ENCODE measurements at places on chromosomes 5 and 9. TPM values are rescaled to one million over a fixed set of nuclear protein-coding genes. Genes with fewer than 3 reads are reported as not detected.

- no peaks in the 10 kb centered on the region for H3K36me3 ChIP-seq
- H3K4me3 ChIP-seq: no peak within 1 kb of the TSS
- H3K27ac ChIP-seq: no peak within 1 kb of the TSS
- no peaks in the 10 kb centered on the region for H3K4me1 ChIP-seq
- H3K27me3 ChIP-seq: peaks cover 91% of the 10 kb centered on the region
These were observed at the start of gene FAM163B for GRCh38 chr9:133609311-133610098. Gene FAM163B, minus strand, starts transcription at chr9:133609389. Its CDS starts 29,166 bp downstream, at chr9:133580223.

DNA sequence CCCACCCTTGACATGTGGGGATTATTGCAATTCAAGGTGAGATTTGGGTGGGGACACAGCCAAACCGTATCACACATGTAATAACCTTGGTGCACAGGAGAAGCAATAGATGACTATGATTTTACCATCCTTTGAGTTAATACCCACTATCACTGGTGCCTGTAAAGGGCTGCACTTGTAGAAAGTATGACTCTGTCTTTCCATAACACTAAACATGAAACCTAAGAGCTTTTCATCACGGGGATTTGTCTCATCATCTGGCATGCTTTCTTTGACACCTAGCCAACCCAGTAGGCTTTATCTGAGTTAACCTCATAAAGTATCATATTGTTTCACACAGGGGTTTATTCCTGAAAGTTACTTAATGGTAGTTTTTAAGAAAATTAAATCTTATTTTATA, 188.9 kb upstream of the TNC start:
- H3K27ac ChIP-seq: no peak overlapping the region
- DNase-seq: no peak
- no peaks in the 10 kb centered on the region for H3K27me3 ChIP-seq

- H3K27ac ChIP-seq: no peak overlapping the region
- H3K36me3 ChIP-seq: no peaks in the 10 kb centered on the region
- H3K4me3 ChIP-seq: no peak overlapping the region
These were observed 337.8 kb upstream of the PAPPA start for GRCh38 chr9:115815786-115816185.

Gene ESM1
- not detected for total RNA-seq

GRCh38 chr5:151254556-151254955, 1.6 kb downstream of the GM2A start:
- no peak overlapping the region for H3K4me3 ChIP-seq
- no peak overlapping the region for H3K27ac ChIP-seq
- no peak for DNase-seq
- H3K27me3 ChIP-seq: no peaks in the 10 kb centered on the region

Gene TYRP1
- total RNA-seq: not detected

Gene FBXW11
- 66.6 TPM for total RNA-seq

- DNase-seq: no peak
- no peaks in the 10 kb centered on the region for H3K4me1 ChIP-seq
- no peak within 1 kb of the TSS for H3K4me3 ChIP-seq
- H3K27me3 ChIP-seq: no peaks in the 10 kb centered on the region
- peak within 1 kb of the TSS; percentile 32 for H3K27ac ChIP-seq
These were observed at the start of gene ACTL7A for GRCh38 chr9:108861997-108862396. Gene ACTL7A, plus strand, starts transcription at chr9:108862266. Its CDS starts 57 bp downstream, at chr9:108862323.

Gene ABO
- total RNA-seq: 0.11 TPM
